NCI-H1417 treated with DMSO at 0.1 percent for 48 hours (cell line): ENCODE measurements at places on chromosomes 7 and 10.

GRCh38 chr7:100793806-100794660 is 33.3 kb downstream of the EPHB4 start:
- no peak for DNase-seq

GRCh38 chr7:12951397-12951801 is 264.0 kb downstream of the ARL4A start:
- DNase-seq = no peak

- no peak for DNase-seq
Observed at GRCh38 chr7:2786607-2787116, 57.4 kb downstream of the GNA12 start.

DNA sequence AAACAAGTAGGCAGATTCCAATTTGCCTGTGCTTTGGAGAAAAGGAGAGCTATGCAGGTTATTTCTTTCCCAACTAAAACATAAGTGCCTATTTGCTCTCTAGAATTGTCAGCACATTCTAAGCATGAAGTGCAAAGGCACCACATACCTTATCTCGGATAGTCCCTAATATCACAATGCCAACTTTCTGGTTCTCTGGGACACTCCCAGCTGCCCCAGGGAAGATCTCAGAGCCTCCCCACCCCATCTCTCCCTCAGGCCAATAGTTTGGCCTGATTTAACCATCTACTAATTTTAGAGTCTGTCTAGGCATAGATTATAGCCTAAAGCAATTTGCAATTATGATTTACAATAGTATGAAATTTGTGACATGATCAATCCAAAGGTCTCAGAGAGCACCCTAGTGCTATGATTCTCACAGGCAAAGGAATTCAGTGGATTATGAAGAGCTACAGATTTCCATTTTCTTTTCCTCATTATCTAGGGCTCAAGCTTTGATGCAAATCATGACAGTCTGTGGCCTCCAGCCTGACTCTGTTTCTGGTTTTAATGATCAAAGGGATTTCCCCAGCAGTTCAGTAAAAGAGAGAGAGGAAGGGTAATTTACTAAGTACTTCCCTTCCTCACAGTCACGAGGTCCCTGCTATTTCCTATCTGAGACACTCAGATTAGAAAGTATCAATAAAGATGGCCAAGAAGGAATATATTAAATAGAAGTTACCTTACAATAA is 29.0 kb upstream of the IL6 start:
- DNase-seq = no peak

DNA sequence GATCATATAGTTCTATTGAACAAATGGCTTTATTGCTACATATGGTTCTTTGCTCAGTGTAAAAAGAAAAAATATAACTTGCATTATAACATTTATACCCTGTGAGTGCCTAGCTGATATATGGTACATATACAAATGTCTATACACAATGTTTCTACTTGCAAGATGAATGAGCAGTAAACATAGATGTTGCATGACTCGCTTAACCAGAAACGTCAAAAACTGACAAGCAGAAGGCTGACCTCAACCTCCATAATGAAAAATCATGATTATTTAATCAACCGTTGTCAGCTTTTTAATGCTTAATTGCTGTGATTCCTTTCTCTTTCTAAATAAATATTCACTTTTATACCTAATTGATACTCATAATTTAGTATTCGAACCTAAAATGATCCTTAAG is 183.3 kb downstream of the PTN start:
- no peak for DNase-seq
